Breast epithelium (tissue), 4 donors: ENCODE measurements at places on chromosomes 2 and 18.

DNA sequence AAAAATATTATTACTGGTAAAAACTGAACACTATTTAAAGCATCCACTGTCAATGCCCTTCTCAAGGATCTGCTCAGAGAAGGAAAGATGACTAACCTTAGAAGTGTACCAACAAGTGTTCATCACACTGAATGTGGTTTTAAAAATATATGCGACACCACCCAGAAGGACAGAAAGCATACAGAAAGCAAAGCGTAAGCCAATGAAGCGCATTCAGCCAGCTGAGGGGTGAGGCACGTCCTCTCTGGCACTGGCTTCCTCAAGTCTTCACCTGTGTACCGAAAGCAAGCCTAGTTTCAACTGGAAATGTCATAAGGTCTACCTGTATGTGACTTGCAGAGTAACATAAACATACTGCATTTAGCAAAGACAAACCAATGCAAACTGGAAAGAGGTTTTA lies 88.8 kb downstream of the PSMG2 start:
- H3K36me3 ChIP-seq: peaks cover 5% of the 10 kb centered on the region
- no peaks in the 10 kb centered on the region for H3K27me3 ChIP-seq
- no peaks in the 10 kb centered on the region for H3K4me1 ChIP-seq

- H3K27me3 ChIP-seq: no peaks in the 10 kb centered on the region
- H3K27ac ChIP-seq: no peak overlapping the region
- H3K36me3 ChIP-seq: no peaks in the 10 kb centered on the region
- H3K4me3 ChIP-seq: no peak overlapping the region
Measured at GRCh38 chr2:224222291-224222690, 179.6 kb downstream of the FAM124B start.

GRCh38 chr2:705971-706511 lies 28.8 kb upstream of the TMEM18 start:
- no peaks in the 10 kb centered on the region for H3K4me1 ChIP-seq
- no peak overlapping the region for H3K4me3 ChIP-seq
- no peaks in the 10 kb centered on the region for H3K27me3 ChIP-seq
- no peaks in the 10 kb centered on the region for H3K36me3 ChIP-seq
- DNase-seq: no peak
- H3K27ac ChIP-seq: no peak overlapping the region

DNA sequence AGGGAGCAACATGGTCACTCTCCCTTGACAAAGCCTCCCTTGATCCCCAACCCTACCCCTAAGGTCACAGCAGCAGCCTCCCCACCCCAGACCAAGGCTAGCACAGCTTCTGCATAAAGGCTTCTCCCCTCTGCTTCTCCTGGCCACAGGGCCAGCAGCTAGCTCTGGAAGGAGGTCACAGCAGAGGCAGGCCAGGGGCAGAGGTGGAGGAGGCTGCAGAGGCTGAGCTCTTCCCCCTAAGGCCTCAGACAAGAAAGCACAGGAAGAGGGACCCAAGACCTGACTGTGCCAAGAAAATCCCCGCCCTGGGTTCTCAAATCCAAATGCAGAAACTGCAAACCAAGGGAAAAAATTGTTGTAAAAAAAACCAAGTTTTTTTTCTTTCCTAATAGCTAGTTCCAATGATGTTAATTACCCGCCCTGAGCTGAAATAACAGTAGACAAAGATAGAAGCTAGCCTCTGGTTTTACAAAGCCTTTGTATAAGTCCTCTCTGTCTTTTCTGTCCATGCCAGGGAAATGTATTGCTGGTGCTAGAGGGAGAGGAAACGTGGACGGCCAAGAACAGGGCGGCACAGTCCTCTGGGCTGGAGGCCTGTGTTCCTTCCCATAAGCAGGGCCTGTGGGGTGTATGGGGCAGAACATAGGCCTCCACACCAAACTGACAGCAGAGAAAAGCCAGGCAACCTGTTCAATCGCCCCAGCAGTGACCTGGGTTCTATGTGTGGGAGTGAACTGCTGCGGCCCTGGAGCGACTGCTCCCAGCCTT lies 79.5 kb downstream of the POLR1A start:
- peak overlapping the region; percentile 33 for H3K27ac ChIP-seq
- no peaks in the 10 kb centered on the region for H3K36me3 ChIP-seq
- H3K4me1 ChIP-seq: no peaks in the 10 kb centered on the region
- no peaks in the 10 kb centered on the region for H3K27me3 ChIP-seq

- H3K27ac ChIP-seq: no peak overlapping the region
- H3K4me3 ChIP-seq: no peak overlapping the region
- no peaks in the 10 kb centered on the region for H3K27me3 ChIP-seq
- no peaks in the 10 kb centered on the region for H3K36me3 ChIP-seq
Measured at GRCh38 chr18:66674286-66674685, 70.4 kb upstream of the CDH19 start.

DNA sequence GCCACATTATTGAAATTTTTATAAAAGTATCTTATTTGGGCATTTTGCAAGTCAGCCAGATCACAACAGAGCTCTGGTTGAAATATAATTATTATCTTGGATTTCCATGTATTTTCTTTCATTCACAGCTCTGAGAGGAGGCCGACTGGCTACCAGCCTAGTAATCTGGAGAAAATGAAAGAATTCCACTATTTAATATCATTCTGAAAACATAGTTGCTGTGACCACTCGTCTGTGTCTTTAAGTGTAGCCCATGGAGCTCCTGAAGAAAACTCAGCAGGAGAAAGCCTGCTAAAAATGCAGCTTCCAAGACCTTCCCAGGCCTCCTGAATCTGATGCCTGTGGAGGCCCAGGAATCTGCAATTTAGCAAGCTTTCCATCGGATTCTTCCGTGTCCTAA lies 114.7 kb downstream of the SH3BP4 start:
- H3K27ac ChIP-seq: no peak overlapping the region
- DNase-seq: no peak
- no peak overlapping the region for H3K4me3 ChIP-seq
- no peaks in the 10 kb centered on the region for H3K36me3 ChIP-seq

GRCh38 chr2:174776675-174777074 lies 12.4 kb upstream of the CHRNA1 start:
- H3K4me3 ChIP-seq: no peak overlapping the region
- DNase-seq: no peak
- H3K36me3 ChIP-seq: no peaks in the 10 kb centered on the region
- H3K27ac ChIP-seq: no peak overlapping the region
- no peaks in the 10 kb centered on the region for H3K27me3 ChIP-seq
- no peaks in the 10 kb centered on the region for H3K4me1 ChIP-seq

- H3K4me1 ChIP-seq: peaks cover 22% of the 10 kb centered on the region
- H3K27me3 ChIP-seq: no peaks in the 10 kb centered on the region
- peak overlapping the region; percentile 48 for H3K27ac ChIP-seq
- no peak for DNase-seq
Measured at GRCh38 chr18:74278058-74278457, 13.7 kb downstream of the CYB5A start.

- H3K4me1 ChIP-seq: no peaks in the 10 kb centered on the region
- H3K4me3 ChIP-seq: no peak overlapping the region
- H3K27ac ChIP-seq: no peak overlapping the region
Measured at GRCh38 chr18:9755615-9756014, 47.5 kb downstream of the RAB31 start.

DNA sequence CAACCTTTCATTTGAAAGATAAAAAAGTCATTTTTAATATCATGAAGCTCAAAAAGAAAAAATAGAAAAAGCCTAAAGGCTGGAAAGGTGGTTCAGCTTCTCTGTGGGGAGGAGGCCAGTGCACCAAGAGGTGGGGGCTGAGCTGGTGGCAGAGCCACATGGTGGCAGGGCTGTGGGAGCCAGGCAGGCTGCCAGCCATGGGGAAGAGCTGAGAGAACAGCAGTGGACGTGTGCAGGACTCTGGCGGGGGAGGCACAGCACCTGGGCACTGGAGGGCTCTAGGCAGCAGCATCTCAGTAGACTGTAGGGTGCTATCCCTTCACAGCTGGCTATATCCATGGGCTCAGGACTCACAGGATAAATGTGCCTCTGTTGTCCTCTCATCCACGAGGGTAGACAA lies 47.8 kb downstream of the STK25 start:
- no peaks in the 10 kb centered on the region for H3K36me3 ChIP-seq
- no peaks in the 10 kb centered on the region for H3K4me1 ChIP-seq
- H3K27me3 ChIP-seq: no peaks in the 10 kb centered on the region
- no peak overlapping the region for H3K27ac ChIP-seq

GRCh38 chr2:203751685-203752271 lies 45.3 kb downstream of the CD28 start:
- no peaks in the 10 kb centered on the region for H3K4me1 ChIP-seq
- DNase-seq: no peak
- H3K36me3 ChIP-seq: no peaks in the 10 kb centered on the region
- no peaks in the 10 kb centered on the region for H3K27me3 ChIP-seq
- H3K27ac ChIP-seq: no peak overlapping the region

DNA sequence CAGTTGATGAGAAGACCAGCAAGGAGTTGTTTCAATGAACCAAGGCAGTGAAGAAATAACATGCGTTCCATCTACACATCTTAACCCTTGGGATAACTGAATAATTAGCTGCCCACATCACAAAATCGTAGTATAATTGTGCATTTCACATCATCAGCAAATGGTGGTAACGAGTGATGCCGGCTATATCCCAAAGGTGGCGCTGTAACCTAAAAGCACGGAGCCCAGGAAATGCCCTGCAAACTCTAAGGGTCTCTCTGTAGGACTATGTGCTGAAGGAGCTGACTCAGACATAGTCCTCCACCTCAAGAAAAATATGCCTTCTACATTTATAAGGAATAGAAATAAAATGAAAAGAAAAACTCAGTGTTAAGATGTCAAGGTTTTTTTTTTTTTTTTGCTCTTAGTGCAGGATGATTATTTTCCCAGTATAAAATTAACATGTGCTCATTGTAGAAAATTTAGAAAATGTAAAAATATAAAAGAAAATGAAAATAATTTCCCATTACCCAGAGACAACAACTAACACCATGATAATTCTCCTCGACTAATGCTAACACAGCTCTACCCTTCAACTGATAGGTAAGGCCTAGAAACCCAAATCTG lies 23.1 kb upstream of the DSG3 start:
- H3K27ac ChIP-seq: no peak overlapping the region
- no peaks in the 10 kb centered on the region for H3K36me3 ChIP-seq

DNA sequence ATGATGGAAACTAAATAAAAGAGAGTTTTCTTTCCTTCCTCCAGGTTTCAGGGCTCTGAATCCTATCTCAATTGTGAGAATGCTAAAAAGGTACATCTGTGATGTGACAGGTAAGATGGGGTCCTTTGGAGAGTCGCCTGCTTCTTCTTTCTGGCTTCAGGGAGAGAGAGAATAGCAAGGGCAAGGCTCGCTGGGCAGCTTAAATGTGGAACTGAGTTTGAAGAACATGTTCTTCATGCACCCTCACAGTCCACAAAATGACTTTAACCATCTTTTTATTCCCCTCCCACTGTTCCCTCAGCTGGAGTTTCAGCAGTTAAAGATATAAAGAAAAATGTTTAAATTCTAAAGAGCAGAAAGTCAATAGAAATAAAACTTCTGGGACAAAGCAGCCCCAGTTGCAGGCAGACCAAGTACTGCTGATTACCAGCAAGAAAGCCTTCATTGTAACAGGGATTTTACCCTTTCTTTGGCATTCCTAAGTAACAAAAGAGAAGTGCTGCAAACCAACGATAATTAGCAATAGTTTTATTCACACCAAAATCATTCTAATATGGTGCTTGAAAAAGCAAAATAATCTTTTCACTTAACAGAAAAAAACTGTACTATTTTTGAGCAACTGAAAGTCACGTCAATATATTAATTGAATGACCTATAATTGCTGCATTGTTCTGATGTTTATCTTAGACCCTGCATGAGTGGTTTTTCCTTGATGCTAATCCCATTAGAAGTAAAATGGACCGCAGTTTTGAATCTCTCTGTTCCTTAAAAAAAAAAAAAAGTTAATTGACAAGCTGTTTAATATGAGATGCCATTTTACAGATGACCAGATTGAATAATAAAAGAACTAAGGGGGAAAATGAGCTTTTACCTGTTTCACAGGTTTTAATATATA lies 61.5 kb downstream of the LRP2 start:
- DNase-seq: no peak
- H3K4me1 ChIP-seq: no peaks in the 10 kb centered on the region
- no peak overlapping the region for H3K27ac ChIP-seq

DNA sequence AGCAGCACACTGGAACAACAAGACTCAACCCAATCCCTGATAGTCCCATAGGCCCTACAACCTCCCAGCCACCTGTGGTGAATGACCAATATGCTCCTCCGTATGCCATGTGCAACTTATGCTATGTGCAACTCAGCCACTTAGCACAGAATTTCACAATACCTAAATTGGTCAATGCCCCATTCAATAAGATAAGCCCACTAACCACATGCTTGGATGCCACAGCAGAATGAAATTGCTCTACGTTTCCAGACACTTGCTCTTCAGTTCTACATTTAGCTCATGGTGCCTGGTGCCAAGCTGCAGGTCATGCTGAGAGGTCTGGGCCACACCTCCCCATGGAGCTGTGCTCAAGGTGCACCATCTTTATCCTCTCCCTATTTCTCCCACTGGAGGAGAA lies 159.8 kb downstream of the EN1 start:
- DNase-seq: no peak
- no peak overlapping the region for H3K4me3 ChIP-seq
- H3K27ac ChIP-seq: no peak overlapping the region
- no peaks in the 10 kb centered on the region for H3K27me3 ChIP-seq
- no peaks in the 10 kb centered on the region for H3K36me3 ChIP-seq
- H3K4me1 ChIP-seq: no peaks in the 10 kb centered on the region

GRCh38 chr2:131093696-131094462 lies 619 bp upstream of the FAM168B start:
- no peaks in the 10 kb centered on the region for H3K36me3 ChIP-seq
- peak overlapping the region; percentile 98 for H3K27ac ChIP-seq
- DNase-seq: no peak

- no peaks in the 10 kb centered on the region for H3K36me3 ChIP-seq
- DNase-seq: no peak
- no peaks in the 10 kb centered on the region for H3K4me1 ChIP-seq
- no peak overlapping the region for H3K27ac ChIP-seq
Measured at GRCh38 chr2:119024152-119024551, 82.2 kb downstream of the MARCO start.

GRCh38 chr2:97948926-97949325 lies 46.8 kb downstream of the TMEM131 start:
- no peaks in the 10 kb centered on the region for H3K36me3 ChIP-seq
- H3K4me1 ChIP-seq: peaks cover 5% of the 10 kb centered on the region
- H3K27me3 ChIP-seq: no peaks in the 10 kb centered on the region
- no peak overlapping the region for H3K27ac ChIP-seq
- no peak for DNase-seq
- no peak overlapping the region for H3K4me3 ChIP-seq

DNA sequence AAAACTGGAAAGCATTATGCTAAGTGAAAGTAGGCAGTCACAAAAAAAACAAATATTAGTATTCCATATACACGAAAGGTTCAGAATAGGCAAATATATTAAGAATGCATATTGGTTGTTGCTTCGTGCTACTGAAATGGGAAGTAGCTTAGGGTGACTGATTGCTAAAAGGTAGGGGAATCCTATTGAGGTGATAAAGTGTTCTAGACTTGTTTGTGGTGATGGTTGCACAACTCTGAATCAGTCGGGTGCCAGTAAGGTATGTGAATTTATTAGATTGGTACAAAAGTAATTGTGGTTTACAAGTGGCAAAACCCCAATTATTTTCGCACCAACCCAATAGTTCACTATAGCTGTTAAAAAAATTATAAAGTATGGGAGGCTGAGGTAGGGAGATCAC lies 20.7 kb downstream of the USP34 start:
- no peaks in the 10 kb centered on the region for H3K27me3 ChIP-seq
- no peak overlapping the region for H3K27ac ChIP-seq
- no peaks in the 10 kb centered on the region for H3K4me1 ChIP-seq
- H3K4me3 ChIP-seq: no peak overlapping the region
- DNase-seq: no peak

- H3K27ac ChIP-seq: no peak overlapping the region
- H3K36me3 ChIP-seq: no peaks in the 10 kb centered on the region
- H3K27me3 ChIP-seq: no peaks in the 10 kb centered on the region
Measured at GRCh38 chr18:9631814-9632496, 17.6 kb upstream of the PPP4R1 start.
